ENCODE measurements at places on chromosomes 1 and 21.

- no peak for DNase-seq
These were observed 5.0 kb downstream of the GJB3 start for GRCh38 chr1:34785875-34786470.

DNA sequence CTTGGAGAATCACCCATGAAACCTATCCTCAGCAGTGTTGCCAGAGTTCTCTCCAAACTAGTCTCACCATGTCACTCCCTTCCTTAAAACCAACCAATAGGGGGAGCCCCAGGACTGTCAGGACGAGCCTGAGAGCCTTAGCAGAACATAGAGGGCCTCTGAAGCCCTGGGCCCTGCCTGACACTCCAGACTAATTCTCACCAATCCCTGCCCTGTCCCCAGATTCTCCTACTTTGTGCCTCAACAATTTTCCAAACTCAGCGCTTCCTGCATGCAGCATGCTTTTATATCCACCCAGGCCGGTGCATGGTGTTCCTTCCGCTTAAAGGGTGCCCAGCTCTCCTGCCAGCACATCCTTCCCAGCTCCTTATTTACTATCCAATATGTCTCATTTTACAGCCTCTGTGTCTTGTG is 42.7 kb downstream of the HSD3B1 start:
- peak; percentile 61 for DNase-seq

DNA sequence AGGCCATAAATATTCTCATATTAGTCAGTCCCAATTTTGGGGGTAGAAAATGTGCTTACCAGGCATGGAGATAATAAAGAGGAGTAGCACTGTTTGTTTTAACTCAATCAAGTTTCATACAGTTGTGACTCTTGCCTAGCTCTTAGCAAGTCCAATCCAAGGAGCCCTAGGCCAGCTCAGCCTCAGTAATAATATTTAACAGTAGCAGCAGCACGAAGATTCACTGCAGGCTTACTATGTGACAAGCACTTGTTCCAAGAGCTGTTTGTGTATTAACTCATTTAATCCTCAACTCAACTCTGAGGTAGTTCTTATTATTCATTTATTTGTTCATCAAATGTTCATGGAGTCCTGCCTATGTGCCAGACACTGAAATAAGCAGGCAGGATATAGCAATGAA is 12.3 kb downstream of the CD58 start:
- DNase-seq, result no peak

DNA sequence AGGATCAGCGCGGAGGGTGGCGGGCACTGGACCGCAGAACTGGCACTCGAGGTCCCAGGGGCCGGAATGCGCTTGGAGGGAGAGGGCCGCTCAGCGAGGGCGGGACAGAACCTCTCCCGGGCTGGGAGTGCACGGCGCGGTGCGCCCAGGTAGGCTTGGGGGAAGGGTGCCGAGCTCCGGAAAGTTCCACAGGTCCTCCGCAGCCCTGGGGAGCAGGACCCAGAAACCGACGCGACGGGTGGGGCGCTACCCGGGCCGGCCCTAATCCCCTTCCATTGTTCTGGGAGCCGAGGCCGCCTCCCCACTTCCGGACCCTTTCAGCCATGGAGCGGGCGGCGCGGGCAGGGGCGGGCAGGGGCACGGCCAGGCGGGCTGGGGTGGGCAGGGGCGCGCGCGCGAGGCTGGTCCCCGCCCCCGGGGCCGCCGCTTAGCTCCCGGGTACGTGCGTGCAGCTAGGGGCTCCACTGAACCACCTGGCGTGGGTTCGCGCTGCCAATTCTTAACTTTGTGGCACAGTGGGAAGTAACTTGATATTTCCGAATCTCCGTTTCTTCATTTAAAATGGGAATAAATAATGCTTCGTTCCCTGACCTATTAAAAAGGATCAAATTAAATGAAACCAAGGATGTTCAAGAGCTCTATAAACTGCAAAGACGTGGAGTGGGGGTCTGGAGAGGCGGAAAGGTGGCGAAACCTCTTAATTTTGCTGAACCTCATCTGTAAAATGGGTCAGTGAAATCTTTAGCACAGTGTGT is 20.7 kb downstream of the LGR6 start:
- no peak for DNase-seq

- no peak for DNase-seq
These were observed 90.1 kb upstream of the IRF2BP2 start for GRCh38 chr1:234699795-234700665.

- no peak for DNase-seq
These were observed 19.3 kb downstream of the MYBPH start for GRCh38 chr1:203156280-203156679.

DNA sequence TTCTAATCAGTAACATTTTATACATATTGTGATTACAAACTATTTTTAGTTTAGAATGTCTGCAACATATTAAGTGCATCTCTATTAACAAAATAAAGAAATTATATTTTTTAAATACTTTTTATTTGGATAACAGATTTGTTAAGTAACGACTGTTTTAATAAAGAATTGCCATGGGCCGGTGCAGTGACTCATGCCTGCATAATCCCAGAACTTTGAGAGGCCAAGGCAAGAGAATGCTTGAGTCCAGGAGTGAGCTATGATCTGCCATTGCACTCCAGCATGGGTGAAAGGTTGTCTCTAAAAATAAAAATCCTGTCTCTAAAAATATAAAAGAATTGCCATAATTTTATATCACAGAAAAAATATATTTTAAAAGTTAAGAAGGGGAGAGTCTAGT is 4.1 kb downstream of the LRRIQ3 start:
- no peak for DNase-seq

DNA sequence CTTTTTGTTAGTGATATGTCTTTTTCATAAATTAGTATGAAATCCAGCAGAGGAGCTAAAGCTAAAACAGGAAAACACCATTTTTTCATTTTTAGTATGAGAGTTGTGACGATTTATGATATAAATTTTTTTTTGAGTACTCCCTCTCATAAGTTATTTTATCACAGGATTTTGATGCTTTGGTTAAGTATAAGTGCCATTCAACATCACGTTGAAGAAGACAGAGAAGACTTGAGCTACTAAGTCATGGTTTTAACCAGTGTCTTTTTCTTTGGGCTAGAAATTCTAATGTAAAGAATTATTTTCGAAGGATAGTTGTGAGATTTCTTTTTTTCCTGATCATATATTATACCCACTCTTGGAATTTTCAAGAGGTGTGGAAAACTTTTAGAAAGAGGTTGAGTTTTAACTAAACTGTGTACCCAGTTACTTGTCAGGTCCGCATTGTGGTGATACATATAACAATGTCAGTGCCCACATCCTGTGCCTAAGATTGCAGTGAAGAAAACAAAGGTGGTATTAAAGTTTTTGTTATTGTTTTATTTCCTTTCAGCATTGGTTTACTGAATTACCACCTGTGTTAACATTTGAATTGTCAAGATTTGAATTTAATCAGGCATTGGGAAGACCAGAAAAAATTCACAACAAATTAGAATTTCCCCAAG is 93.8 kb downstream of the USP25 start:
- no peak for DNase-seq

DNA sequence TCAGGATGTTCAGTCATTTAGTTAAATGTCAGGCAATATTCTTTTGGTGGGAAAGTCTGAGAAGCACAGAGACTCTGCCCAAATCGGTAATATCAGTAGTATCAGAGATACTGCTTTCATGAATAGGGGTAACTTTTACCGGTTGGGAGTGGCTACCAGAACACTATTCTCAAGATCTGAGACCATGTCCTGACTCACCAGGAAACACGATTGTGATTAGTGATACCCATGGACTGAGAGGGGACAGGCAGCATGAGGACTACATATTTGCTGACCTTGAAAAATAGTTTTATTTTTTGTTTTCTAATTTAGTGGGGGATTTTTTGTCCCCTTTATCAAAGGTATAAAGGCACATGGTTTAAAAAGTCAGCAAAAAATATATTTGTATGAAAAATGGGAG is 76.0 kb upstream of the NEK2 start:
- DNase-seq, result no peak

DNA sequence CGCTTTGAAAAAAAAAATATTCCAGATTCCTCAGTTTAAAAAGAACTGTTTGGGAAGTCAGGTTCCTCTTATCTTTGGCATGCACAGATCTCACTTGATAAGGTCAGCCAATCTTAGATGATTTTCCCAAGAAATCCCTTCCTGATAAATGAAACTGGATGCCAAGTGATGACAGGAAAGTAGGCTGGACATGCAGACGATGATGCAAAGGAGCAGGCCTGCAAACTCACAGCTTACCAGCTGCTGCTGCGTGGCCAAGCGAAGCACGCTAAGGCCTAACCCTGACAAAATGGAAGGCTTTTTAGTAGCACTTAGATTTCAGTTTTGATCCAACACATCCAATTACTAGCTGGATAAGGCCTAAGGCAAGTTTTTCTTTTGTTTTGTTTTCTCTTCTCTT is 10.1 kb downstream of the TADA1 start:
- no peak for DNase-seq

DNA sequence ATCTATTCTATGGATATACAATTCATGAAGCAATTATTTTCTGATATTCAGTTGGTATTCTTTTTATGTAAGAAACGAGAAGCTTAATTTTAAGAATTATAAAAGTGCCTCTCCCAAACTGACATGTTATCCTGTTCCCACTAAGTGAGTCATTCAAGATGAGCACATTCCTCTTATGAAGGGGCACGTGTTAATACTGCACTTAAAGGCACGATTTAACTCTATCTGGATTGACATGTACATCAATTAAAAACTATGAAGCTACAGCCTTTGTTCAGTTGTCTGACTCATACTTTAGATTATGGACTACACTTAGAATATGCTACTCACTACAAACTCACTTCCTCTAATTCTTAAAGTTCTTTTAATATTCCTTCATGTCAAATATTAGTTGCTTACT is 111.6 kb downstream of the CYYR1 start:
- no peak for DNase-seq

DNA sequence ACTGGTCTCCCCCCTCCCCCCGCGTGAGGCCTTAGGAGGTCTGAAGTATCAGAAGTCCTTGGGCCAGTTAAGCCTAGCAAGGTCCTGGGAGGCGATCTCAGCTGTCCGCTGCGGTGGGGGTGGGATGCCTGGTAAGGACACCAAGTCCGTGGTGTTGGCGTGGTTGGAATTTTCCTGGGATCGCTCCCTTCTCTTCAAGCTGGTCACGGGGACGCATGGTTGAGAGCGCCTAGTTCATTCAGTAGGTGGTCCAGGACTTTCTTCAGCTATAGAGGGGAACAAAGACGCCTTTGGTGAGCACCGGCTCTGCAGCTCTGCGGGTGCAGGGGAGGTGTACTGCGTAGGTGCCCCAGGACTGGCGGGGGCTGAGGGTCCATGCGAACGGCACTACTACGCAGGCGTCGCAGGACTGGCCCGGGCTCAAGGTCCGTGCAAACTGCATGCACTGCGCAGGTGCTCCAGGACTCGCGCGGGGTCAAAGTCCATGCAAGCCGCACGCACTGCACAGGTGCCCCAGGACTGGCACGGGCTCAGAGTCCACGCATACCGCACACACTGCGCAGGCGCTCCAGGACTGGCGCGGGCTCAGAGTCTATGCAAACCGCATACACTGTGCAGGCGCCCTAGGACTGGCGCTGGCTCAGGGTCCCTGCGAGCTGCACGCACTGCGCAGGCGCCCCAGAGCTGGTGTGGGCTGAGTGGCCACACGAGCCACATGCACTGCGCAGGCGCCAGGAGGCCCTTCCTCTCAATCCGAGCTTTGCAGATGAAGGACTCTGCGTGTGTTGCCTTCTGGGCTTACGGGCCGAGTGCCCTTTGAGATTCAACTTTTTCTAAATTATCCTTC is 36.6 kb upstream of the HMGN1 start:
- DNase-seq, result peak; percentile 74

- no peak for DNase-seq
These were observed 16.9 kb downstream of the CRB1 start for GRCh38 chr1:197284966-197285365.

DNA sequence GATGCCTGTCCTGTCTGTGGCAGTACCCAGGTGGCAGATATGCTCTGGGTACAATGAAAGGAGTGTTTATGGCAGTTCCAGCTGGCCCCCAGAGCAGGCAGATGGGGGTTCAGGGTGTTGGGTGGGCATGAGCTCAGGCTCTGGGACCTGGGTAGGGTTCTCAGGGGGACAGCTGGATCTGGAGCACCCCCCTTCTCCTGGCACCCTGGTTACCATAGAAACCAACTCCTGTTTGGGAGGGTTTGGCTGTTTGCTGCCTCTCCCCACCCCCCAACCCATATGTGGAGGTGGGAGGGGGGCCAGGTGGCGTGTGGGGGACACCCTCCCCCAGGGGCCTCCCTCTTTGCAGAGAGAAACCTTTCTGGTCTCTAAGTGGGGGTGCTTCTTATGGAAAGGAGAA is 7.1 kb downstream of the FOXO6 start:
- peak; percentile 33 for DNase-seq

DNA sequence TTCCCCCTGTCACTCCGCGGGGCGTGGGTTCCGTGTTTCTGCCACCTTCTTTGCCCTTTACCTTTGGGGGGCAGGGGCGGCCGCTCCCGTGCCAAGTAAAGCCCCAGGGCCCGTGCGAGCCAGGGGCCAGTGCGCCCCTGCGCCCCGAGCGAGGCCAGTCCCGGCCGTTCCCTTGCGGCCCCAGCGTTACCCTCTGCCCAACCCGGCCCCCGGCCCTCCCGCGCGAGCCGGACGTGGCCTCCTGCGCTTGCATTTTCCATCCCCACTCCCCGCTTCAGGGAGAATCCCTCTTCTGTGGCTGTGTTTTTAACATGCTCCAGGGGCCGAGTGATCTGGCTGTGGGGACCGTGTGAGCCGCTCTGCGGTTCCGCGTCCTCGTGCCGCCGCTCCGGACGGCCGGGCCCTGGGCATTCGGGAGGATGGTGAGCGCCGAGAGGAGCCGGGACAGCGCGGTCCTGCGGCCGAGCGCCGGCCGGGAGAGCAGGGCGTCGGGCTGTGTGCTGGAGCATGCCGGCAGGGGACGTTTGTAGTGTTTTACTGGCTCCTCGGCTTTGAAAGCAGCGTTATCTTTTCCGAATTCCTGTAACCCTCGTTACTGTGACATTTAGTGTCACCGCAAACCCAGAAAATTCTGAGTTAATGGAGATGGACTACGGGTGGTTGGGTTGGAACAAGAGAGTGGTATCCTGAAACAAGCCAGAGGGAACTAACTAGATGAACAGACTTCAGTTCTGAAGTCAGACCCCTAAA is 1.0 kb downstream of the GALNT2 start:
- DNase-seq, result no peak

GRCh38 chr1:231421546-231421970 is 529 bp downstream of the EGLN1 start:
- DNase-seq, result peak; percentile 17

GRCh38 chr1:21511579-21512522 is 2.6 kb downstream of the ALPL start:
- no peak for DNase-seq

GRCh38 chr1:17847111-17847510 is 92.0 kb downstream of the ACTL8 start:
- DNase-seq, result no peak
